CD4-positive, alpha-beta T cell treated with Interleukin-2 at 100 ng/mL for 4 hours (primary cell): ENCODE measurements at places on chromosomes 6 and 20.
A peak's percentile ranks its signal among the peaks of the same experiment; 100 is the strongest.

GRCh38 chr6:48474830-48475229 lies 363.8 kb upstream of the PTCHD4 start:
- no peak for DNase-seq

DNA sequence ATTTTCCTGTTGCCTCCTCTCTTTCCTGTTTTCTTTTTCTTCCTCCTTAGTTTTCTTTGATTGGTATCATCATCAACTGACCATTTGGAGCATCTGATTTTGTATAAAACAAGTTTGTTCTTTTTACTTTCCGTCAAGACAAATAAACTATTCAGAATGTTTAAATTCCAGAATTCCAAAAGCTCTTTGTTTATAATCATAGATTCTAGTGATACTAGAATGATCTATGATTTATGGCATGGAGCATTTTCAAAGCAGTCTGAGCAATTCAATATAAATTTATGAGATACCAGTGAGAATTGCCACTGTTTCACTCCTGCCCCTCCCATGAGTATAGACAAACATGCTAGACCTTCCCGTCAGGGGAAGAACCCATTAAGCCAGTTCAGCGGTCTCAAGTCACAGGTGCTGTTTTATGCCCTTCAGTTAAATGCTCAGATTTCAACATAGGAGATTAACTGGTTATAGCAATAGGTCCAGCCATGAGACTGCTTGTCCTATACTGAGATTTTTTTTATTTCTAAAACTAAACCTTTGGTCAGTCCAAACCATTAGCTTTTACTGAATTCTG lies 60.7 kb downstream of the GRIK2 start:
- no peak for DNase-seq

DNA sequence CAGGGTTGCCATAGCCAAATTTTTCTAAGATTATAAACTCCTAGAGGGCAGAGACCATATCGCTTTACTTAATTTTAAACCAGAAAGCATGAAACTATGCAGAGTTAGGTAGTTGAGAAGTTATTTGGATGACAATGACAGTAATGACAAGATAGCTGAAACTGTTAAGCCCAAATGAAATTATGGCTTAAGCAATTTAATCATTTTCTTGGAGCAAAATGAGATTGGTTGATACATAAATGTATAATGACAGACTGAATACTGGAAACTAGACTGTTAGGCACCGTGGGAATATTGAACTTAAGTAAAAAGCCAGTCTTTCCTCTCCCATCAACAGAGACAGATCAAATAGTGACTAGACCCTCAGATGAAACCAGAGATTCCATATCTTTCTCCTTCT lies 670.3 kb upstream of the NRSN1 start:
- no peak for DNase-seq

- DNase-seq, result no peak
These were observed 91.9 kb upstream of the SUPT3H start for GRCh38 chr6:45469663-45470062.

DNA sequence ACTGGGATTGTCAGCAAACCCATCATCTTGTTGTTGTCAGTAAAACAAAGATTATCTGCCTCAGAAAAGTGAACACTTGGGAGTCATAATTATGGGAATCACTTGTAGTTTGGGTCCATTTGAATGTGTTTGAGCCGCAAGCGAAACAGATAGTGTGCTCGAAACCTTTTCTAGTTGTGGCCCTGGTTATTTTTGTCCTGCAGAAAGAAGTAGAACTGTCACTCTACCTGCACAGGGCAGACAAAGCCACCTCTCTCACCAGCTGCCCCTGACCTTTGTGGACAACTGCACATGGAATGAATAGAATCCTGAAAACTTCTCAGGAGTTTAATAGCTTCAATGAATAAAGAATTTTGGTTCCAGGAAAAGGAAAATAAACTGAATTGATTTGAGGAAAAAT lies 156.1 kb upstream of the CHD6 start:
- DNase-seq, result no peak

- peak; percentile 28 for DNase-seq
These were observed at the start of gene PKIB for GRCh38 chr6:122609881-122610689. Gene PKIB (plus strand): TSS chr6:122610405. CDS start chr6:122717795, 107,390 bp downstream.

DNA sequence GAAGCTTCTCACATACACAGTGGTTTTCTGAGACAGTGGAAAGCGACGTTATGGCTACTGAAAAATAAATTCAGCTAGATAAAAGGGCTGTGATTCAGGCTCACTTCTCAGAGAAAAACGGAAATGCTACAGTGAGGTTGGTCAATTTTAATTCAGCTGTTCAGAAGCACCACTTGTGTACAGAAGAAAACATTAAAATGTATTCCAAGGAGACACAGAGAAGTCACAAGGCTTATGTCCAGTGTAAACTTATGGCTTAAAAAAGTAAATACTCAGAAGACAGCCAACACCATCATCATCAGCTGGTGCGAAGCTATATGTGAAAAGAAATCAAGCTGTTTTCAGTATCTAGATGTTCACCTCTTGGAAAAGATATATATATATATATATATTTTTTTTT lies 68.6 kb downstream of the ABHD12 start:
- no peak for DNase-seq

DNA sequence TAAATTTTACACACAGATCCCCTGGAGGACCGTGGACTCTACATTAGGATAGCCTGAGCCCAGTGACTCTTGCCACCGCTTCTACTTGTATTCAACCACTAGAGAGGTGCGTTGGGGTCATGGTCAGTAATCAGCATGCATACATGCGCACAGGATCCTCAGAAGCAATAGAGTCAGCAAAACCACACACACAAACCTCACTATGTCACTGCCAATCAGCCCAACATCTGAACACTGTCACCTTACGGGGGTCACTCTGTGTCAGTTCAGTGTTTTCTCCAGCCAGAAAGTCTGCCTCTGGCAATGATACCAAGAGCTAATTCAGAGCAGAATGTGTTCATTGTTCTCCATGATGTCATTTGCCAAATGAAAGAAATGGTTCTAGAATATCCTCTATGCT lies 225.3 kb downstream of the KHDC1L start:
- DNase-seq, result no peak

DNA sequence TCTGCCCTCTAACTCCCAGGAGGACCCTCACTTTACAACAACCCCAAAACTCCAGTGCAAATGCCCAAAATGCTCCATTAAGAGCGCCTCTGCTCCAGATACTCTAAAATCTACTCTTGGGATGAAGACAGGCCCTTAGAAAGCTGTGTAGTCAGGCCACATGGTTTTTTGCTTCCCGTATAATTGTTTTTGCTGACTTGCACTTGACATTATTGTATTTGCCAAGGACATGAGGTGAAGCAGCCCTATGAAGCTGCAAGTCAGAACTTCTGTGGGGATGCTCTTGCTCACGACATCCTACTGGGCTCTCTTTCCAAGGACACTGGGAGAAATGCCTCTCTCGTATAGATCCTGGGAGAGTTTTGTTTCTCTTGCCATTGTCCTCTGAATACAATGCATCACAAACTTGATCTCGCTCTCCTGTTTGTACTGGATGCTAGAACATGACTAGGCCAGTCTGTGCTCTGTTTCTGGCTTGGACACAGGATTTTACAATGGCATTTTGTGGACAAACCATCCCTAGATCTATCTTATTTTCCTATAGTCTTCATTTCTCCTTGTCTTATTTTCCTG lies 177.2 kb upstream of the DTNBP1 start:
- no peak for DNase-seq

- DNase-seq, result no peak
These were observed 15.4 kb upstream of the SNHG17 start for GRCh38 chr20:38450412-38450975.

DNA sequence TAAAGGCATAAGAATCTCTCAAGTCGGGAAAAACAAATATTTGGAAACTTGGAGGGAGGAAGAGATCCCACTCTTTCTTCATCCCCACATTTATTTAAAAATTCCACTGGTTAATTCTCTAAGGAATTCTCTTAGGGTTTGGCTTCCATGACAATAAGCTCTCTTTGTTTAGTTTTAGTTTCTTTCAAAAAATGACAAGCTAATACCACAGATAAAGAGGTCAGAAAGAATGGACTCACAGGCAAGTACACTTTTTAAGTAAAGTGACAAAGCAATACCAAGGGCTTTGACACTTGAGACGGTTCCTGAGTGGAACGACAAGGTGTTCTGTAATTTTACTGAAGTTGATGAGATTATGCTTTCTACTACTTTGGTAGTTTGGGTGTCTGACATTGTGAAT lies 872.1 kb downstream of the PHF3 start:
- DNase-seq, result no peak

- no peak for DNase-seq
These were observed 314.7 kb downstream of the EPM2A start for GRCh38 chr6:145420599-145420998.

DNA sequence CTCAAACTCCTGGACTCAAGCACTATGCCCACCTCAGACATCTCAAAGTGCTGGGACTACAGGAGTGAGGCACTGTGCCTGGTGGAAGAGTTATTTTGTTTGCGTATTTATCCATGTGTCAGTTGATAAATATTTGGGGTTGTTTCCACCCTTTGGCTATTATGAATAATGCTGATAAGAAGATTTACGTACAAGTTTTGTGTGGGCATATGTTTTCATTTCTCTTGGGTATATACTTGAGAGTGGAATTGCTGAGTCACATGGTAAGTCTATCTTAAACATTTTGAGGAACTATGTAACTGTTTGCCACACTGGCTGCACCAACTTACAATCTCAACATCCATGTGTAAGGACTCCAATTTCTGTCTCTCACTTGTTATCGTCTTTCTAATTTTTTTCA lies 200.3 kb downstream of the RNGTT start:
- no peak for DNase-seq

GRCh38 chr20:10649080-10649796 lies 24.6 kb downstream of the JAG1 start:
- no peak for DNase-seq

DNA sequence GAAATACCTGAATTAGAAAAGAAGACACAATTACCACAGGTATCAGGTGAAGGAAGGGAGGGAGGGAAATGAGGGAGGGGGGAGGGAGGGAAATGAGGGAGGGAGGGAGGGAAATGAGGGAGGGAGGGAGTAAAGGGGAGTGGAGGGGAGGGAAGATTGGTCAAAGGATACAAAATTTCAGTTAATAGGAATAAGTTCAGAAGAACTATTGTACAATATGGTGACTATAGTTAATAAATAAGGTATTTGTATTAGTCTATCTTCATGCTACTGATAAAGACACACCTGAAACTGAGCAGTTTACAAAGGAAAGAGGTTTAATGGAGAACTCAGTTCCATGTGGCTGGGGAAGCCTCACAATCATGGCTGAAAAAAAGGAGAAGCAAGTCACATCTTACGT lies 185.7 kb downstream of the EYA2 start:
- no peak for DNase-seq

- no peak for DNase-seq
These were observed 835 bp downstream of the PRR18 start for GRCh38 chr6:166307082-166308032.

DNA sequence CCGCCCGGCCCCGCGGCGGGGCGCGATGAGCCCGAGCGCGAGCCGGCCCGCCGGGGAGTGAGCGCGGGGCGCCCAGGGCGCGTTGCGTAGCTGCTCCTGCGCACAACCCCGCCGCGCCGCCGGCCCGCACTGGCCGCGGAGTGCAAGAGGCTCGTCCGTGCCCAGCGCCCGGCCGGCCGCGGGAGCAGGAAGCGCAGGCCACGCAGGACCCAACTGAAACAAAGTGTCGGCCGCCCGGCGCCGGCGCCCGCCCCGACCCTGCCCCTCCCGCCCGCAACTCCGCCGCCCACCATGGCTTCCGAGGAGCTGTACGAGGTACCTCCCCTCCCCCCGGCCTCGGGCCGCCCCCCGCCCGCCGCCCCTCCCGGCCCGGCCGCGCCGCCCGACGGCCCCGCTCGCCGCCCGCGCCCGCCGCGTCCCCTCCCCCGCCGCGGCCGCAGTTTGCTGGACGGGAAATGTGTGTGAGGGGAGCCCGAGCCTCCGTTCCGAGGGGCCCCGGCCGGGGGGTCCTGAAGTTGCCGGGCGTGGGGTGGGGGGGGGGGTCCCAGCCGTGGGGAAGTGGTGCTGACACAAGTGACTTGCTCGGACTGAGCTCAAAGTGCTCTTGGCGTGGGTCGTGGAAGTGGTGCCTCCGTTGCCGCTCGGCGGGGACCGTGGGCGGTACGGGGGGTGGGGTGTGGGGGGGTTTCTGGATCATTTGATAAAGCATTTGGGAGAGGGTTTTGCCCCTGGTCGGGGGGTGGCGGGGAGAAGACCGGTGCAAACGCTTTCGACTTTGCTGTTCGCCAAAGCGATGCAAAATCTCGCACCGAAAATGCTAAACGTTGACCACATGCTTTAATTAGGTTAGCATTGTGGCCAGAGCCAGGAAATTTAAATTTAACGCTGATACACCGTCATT lies 539 bp downstream of the CDYL start:
- no peak for DNase-seq

GRCh38 chr20:37348792-37349516 lies 3.0 kb downstream of the SRC start:
- DNase-seq, result no peak

DNA sequence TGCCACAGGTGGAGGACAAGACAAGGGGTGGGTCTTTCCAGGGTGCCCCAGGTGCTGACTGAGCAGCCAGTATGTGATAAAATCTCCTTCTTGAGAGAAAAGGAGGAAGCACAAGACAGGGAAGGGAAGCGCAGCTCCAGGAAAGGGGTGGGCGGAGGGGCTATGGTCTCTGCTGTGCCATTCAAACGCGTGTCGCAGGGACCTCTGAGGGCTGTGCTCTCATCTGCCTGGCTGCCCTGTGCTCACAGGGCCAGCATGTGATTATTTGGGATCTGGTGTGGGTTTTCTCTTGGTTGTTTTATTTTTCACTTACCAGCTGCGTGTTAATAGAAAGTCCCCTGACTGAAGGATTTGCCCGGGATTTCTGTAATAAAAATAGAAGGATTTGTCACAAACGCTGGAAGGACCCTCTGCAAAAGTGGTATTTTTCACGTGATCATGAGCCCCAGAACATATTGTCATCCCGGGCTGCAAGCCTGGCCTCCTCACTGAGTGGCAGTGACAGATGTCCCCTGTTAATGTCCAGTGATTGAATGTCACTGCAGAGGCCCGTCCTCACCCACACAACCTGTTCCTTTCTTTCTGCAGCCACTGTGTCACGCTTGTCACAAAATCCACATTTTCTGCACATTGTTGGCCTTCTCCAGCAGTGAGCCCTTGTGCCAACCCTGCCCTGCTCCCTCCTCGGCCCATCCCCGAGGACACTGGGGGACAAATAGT lies 35.0 kb upstream of the VSX1 start:
- DNase-seq, result no peak

DNA sequence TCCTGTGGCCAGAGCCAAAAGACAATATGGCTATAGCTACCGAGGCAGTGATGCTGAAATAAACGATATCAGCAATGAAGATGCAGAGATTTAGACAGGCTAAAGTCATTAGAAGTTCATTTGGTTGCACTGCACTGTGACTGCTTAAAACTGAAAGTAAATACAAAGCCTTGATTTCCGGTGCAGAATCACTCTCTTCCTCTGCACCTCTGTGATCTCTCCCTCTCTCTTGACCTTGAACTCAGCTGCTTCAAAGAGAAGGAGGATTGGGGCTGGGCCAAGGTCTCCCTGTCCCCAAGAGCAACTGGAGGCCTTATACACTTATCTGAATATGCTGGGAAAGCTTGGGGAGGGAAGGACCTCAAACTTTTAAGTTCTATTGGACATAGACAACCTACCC lies 34.6 kb upstream of the SPACA1 start:
- DNase-seq, result peak; percentile 32
